ENCODE measurements at places on chromosomes 13 and 19.

DNA sequence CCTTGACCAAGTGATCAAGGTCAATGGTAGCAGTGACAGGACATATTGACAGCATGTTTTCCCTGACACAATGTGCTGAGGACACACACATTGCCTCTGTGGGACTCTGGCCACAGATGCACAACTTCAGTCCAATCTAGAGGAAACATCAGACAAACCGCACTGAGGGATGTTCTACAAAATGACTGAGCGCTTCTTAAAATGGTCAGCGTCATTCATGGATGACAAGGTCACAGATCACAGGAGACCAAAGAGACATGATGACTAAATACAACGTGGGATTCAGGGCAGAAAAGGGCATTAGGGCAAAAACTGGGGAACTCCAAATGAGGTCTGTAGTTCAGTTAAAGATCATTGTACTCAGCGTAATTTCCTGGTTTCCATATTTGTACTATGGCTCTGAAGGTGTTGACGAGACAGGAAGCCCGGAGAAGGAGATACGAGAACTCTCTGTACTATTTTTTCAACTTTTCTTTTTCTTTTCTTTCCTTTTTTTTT is 20.6 kb downstream of the PBX4 start:
- peak; percentile 64 for DNase-seq

DNA sequence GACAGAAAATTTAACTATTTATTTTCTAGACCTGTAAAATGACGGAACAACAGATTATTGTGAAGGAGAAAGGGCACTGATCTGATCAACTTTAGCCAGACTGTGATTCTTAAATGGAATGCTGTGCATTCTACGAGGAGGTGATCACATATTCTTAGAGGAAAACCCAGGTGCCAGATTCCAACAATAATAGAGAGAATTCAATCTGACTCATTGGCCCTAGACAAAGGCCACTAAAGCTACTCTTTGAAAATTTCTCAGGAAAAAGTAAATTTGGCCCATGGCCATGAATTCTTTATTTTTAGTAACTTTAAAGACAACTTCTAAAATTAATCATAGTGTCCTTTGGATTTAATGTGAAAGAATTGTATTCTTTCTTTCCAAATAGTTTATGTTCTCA is 58.6 kb upstream of the POSTN start:
- DNase-seq = no peak

DNA sequence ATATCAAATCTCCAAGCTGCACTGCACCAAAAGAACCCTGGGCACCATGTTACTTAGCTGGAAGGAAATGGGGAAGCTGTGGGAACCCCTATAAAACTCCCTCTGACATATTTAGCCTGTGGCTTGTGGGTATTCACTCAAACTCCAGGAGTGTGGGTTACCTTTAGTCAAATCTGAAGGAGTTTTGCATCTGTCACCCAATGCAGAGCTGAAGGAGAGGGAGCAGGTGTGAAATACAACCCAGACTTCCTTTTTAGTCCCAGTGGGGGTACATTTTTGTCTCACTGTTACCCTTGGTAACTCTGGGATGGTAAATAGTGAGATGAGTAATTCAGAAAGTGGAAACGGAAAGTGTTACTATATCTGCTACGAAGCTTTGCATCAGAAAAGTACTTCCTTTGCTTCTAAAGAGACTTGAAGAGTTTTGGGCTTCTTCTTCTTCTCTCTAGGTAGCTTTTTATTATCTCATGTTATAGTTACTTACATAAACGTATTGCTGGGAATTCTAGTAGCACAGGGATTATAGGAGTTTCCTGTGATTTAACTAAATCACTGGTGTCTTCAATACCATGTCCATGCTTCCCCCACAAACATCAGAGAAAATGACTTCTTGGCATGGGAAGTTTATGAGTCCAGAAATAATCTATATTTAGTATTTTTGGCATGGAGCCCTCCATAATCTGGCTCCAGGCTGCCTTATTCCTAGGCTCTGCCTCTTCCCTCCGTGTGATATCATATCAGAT is 105.9 kb downstream of the AKAP11 start:
- DNase-seq = peak; percentile 35

- peak; percentile 57 for DNase-seq
Measured at GRCh38 chr19:18504886-18505610, 16.8 kb downstream of the ELL start.

GRCh38 chr13:112065867-112066623 is 904 bp upstream of the SOX1 start:
- no peak for DNase-seq

- DNase-seq = peak; percentile 60
Measured at GRCh38 chr13:48595431-48596429, 58.0 kb upstream of the CYSLTR2 start.

All from activated CD4-positive, alpha-beta T cell treated with anti-CD3 and anti-CD28 coated beads for 48 hours (primary cell).